ENCODE measurements at places on chromosomes 3 and 15.

GRCh38 chr3:37968199-37968598 is 22.4 kb upstream of the VILL start:
- DNase-seq = no peak

- DNase-seq = no peak
Observed at GRCh38 chr3:114110439-114110838, 53.9 kb downstream of the QTRT2 start.

DNA sequence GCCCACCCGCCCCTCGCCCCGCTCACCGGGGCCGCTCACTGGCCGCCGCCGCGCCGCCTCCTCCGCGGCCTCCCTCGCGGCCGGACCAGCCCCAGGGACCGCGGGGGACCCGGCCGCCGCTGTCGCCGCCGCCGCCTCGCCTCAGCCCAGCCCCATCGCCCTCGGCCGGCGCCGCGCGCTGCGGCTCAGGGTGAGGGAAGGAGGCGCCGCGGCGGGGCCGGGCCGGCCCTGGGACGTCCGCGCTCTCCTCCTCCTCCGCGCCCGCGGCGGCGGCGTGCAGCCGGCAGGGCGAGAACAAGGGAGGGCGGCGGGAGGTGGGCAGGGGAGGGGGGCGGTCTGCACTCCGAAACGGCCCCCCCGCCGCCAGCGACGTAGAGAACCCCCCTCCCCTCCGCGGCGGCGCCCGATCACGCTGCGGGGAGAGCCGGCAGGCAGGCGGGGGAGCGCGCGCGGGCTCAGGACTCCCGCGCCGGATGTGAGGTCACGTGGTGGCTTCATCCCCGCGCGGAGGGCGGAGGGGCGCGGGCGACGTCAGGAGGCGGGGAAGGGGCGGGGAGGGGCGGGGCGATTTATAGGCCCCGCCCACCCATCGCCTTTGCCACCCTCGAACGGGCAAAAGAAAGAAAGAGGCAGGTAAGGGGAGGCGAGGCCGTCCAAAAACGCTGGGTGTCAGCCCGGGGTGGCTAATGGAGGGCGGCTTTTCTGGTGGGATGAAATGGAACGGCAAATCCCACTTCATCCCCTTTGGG is at the start of gene ATP13A3:
Gene ATP13A3, minus strand, starts transcription at position 463 of the 749 bp plus-strand sequence. CDS start 24,812 bp downstream, outside the sequence.
- peak; percentile 88 for DNase-seq

DNA sequence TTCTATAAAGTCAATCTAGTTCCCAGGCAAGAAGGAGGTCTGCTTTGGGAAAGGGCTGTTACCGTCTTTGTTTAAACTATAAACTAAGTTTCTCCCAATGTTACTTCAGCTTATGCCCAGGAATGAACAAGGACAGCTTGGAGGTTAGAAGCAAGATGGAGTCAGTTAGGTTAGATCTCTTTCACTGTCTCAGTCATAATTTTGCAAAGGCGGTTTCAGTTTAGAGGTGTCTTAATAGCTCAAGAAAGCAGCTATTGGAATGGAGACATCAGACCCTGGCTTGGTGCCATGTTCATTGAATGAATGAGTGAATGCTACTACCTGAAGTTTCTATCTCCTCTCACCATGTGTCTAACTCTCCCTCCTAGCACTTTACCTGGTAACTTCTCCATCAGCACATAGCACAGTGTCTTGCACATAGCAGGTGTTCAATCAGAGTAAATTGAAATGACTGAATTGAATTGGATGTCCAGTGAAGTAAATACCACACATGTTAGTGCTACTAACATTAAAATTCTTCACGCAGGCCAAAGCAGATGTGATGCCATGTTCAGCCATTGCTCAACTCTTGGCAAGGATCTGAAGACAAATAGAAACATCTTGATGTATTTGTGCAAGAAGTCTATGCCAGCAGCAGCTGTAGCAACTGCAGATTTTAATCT is 28.2 kb downstream of the CLEC3B start:
- DNase-seq = no peak

DNA sequence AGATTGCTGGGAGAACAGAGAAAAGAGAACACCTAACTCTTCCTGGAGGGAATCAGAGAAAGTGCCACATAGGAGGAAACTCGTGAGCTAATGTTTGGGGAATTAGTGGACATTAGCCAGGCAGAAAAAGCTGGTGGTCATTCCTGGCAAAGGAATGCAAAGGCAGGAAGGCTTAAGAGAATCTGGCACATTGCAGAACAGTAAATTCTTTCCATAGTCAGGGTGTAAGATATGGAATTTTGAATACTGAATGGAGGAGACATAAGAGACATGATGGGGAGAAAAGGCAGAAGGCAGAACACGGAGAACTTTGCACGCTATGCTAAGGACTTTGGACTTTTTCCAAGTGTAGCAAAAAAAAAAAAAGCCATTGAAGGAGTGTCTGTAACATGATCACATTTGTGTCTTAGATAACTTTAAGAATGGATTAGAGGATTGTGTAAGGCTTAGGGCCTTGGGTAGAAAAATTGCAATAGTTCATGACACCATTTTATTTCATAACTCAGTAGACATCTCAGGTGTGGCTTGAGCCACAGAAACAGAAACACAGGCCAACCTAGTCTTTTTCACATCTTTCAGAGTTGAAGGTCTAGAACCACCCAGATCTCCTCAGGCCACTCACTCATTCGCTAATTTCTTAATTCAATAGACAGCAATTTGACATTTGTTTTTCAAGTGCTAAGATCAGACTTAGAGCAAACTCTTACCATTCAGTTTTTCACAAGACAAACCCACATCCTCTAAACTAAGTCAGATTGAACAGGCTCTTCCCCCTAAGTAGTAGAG is 31.2 kb upstream of the CCDC80 start:
- DNase-seq = no peak

- DNase-seq = no peak
Observed at GRCh38 chr15:82159922-82160321, 102.6 kb downstream of the EFL1 start.

DNA sequence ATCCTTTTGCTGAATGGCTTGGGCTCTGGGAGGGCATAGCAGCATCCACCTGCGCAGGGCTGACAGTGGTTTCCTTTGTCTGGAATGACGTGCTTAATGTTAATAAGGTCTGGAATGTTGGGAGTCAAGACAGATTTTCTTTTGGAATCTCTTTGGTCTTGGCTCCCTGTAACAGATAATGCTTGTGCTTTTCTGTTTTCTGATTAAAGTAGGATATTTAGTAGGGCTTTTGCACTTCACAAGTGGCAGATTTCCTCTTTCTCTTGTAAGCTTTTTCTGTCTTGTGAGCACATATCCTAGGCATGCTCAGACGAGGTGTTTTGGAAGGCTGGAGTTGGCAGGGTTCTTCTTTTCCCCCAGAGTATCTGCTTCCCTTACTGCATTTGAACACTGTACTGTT is 189.6 kb downstream of the GHSR start:
- no peak for DNase-seq

DNA sequence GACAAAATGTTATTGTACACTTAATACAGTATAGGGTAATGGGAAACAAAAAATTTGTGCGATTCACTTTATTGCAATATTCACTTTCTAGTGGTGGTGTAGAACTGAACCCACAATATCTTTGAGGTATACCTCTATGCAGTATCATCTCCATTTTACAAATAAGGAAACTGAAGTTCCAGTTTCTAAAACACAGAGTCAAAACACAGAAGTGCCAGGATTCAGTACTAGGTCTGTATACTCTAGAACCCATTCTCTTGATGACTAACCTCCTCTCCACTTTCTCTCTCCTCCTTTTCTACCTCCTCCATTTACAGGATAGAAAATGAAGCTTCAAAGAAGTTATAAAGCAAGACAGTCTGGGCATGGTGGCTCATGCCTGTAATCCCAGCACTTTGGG is 62.2 kb downstream of the MB21D2 start:
- no peak for DNase-seq

- no peak for DNase-seq
Observed at GRCh38 chr3:87796843-87797185, 262.0 kb downstream of the CGGBP1 start.

- peak; percentile 70 for DNase-seq
Observed at GRCh38 chr15:52652984-52653383, 26.2 kb downstream of the ATOSA start.

Data from LoVo (cell line).